AG09309 (cell line): ENCODE measurements at places on chromosomes 2 and 18.
A peak's percentile ranks its signal among the peaks of the same experiment; 100 is the strongest.

DNA sequence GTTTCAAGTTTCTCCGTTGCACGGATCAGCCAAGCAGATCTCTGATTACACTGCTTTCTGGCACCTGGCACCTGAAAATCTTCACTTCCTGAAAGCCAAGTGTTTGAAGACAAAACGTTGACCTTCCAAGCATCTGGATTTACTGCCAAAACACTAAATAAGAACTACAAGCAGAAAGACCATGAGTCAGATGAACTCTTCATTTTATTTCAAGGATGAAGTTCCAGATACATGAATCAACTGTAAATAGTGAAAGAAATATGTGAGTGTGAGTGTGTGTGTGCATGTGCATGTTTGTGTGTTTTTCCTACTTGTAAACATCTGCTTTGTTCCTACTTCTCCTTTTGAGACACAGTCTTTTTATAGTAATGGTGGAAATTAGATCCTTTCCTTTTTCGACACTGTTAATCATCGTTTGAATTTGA lies 60.0 kb upstream of the DTNA start:
- DNase-seq = peak; percentile 31

GRCh38 chr2:33011941-33012340 lies 65.2 kb downstream of the LTBP1 start:
- DNase-seq = no peak

- no peak for DNase-seq
These were observed 17.2 kb upstream of the CSRNP3 start for GRCh38 chr2:165452327-165452726.

DNA sequence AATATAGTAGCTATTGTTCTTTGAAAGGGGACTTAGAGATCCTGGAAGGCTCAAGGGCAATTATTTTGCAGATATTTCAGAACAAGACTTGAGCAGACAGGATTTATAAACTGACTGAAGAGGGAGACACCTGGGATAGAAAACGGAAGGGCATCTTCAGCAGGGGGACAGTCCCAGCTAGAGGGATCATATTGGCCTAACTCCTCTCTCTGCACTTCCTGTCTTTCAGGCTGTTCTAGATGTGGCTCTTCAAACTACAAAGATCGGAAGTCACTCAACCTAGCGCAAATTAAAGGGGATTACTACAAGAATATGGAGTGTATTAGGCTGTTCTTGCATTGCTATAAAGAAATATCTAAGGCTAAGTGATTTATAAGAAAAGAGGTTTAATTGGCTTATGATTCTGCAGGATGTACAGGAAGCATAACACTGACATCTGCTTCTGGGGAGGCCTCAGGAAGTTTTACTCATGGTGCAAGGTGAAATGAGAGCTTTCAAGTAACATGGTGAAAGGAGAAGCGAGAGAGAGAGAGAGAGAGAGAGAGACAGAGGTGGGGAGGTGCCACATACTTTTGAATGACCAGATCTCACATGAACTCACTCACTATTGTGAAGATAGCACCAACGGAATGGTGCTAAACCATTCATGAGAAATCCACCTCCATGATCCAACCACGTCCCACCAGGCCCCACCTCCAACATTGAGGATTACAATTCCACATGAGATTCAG lies 5.3 kb upstream of the CTIF start:
- no peak for DNase-seq

- no peak for DNase-seq
These were observed 10.0 kb upstream of the CRYBA2 start for GRCh38 chr2:219003267-219003634.

DNA sequence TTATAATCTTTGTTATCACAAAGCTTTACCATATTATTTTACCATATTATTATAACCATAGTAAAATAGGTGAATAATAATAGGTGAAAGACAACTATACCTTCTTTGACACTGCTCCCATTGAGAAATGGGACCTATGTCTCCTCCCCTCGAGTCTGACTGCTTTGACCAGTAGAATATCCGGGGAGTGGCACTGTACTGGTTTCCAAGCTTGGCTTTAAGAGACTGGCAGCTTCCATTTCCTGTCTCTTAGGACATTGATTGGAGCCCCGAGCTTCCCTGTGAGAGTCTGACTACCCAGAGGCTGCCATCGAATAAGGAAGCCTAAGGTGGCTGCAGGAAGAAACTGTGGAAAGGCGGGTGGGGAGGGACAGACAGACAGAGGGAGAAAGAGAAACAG lies 40.1 kb upstream of the PLEKHM3 start:
- no peak for DNase-seq

DNA sequence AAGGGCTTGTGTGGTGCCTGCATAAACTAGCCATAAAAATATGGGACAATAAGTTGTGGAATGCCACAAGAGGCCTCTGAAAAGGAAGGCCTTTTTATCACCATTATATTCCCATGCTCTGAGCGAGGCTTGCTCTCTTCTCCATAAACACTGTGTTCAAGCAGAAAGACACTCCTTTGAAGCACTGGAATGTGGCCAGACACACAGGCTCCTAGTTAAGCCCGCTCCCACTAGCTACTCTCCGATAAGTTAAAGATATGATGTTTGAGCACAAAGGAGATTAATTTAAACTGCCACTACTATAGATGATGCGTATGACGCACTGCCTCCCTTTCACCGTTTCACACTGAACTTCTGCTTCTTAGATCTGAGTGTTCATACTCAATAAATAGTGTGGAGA lies 188.7 kb upstream of the TWIST2 start:
- no peak for DNase-seq

- peak; percentile 31 for DNase-seq
These were observed 217.9 kb upstream of the PID1 start for GRCh38 chr2:229489016-229489415.

- peak; percentile 20 for DNase-seq
These were observed 93.7 kb downstream of the DYNAP start for GRCh38 chr18:54684784-54685183.

DNA sequence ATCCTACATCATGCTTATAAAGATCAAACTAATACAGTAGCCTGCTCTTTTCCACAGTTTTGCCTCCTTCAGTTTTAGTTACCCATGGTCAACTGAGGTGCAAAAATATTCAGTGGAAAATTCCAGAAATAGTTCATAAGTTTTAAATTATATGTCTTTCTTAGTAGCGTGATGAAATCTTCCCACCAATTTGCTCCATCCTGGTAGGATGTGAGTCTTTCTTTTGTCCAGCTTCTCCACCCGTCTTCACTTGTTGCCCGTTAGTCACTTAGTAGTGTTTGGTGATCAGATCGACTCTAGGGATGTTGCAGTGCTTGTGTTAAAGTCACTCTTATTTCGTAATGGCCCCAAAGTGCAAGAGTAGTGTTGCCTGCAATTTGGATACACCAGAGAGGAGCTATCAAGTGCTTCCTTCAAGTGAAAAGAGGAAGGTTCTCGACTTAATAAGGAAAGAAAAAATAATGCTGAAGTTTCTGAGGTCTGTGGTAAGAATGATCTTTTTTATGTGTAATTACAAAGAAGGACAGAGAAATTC lies 57.0 kb downstream of the CEP192 start:
- DNase-seq = peak; percentile 25

DNA sequence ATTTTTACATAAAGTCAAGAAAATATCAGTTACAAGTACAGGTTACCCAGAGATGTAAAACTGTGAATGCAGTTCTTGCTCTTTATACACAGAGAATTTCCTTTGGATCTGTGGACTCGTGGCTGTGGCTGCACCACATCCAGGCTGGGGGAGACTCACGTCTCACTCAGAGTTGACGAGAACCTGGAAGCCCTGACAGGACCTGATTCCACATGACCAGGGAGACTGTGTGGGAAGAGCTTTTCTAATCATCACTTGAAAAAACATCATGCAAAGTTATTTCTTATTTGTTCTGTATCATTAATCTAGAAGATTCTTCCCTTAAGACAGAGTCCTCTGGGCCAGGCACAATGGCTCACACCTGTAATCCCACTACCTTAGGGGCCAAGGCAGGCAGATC lies 1159.0 kb downstream of the RPIA start:
- DNase-seq = no peak

DNA sequence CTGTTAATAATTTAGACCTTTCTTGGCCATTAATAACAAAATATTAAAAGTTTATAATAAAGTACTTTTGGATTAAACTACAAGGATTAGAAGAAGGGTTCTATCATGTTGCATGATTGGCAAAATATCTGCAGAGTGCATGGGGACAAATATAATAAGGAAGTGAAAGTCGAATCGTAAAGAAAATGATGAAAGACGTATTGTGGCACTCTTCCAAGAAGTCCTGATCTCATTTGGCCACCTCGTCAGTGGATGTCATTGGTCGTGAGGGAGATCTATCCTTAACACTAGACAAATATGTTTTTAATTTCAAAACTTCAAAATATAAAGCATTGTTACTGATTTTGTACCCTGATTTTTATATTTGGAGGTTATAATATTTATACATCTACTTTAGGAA lies 197.7 kb upstream of the STON1 start:
- DNase-seq = no peak

DNA sequence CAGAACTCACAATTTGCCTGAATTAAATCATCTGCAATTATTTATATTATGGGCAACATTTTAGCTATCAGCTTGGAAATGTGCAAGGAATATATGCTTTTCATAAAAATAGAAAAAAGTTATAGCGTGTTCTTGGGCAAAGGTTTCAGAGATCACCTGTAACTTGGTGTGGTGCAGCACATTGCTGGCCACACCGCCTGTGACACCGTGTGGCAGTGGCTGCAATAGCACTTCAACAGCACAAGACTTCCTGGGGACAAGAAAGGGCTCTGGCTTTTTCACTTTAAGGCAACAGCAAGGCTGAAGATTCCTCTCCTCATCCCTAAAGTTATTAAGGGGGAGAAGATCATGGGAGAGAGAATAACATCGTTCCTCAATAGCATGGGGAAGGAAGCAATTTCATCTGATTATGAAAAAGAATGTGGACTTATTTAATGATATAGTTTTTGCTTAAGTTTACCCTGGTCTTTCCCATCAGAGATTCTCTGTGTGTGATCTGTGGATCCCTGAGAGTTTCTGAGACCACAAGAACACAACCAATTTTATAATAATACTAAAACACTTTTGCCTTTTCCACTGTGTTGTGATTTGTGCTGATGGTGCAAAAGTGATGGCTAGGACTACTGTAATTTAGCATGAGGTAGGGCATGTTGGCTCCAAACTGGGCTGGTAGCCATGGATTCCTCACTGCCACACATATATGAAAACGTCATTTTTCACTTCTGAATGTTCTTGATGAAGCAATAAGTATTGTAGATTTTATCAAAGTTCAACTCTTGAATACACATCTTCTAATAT lies 15.0 kb upstream of the SERPINB3 start:
- DNase-seq = no peak

DNA sequence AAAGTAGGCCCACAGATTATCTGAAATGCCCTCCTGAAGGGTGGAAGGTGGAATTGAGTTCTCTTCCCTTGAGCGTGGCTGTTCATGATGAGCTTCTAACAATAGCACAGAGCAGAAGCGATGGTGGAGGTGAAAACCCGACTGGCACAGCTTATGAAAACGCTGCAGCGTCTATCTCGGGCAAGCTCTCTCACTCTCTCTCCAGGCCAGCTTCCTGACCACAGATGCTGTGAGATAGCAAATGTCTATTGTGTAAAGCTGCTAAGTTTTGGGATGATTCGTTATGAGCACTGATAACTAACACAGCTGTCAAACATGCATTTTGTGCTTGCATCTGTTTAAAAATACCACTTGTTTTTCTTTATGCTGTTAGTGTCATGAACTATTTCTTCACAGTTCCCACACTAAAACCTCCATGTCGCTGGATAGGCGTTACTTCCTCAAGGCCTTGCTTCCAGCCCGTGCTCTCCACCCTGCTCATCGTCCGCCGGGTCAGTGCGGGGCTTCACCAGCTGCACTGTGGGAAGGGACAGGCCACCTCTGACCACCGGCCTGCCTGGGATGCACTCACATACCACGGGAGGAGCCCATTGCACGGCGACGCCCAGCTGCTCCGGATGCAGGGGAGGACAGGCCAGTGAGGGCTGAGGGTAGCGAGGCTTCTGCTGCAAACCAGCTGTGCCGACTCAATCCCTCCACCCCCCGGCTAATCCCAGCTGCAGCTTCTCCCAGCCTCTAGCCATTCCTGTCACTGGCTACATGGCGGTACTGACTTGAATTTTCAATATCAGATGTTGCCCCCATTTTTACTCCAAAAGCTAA lies 60.0 kb upstream of the OTOS start:
- DNase-seq = no peak

DNA sequence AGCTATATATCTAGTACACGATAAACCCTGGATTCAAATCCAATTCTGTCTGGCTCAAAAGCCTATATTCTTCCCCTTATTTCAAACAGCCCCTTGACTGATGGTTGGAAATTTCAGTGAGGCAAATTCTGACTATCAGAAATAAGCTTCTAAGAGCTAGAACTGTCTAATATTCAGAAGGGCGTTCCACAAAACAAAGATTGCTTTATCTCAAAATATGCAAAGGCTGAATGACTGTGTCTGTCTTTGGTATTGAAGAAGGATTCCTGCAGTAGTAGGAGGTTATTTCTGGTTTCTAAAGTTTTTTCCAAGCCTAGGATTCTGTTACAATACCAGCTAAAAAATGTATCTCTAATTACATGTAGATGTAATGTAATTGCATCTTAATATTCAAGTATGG lies 31.1 kb downstream of the DRC1 start:
- DNase-seq = no peak

GRCh38 chr2:146908776-146909175 lies 936.1 kb upstream of the ACVR2A start:
- no peak for DNase-seq

DNA sequence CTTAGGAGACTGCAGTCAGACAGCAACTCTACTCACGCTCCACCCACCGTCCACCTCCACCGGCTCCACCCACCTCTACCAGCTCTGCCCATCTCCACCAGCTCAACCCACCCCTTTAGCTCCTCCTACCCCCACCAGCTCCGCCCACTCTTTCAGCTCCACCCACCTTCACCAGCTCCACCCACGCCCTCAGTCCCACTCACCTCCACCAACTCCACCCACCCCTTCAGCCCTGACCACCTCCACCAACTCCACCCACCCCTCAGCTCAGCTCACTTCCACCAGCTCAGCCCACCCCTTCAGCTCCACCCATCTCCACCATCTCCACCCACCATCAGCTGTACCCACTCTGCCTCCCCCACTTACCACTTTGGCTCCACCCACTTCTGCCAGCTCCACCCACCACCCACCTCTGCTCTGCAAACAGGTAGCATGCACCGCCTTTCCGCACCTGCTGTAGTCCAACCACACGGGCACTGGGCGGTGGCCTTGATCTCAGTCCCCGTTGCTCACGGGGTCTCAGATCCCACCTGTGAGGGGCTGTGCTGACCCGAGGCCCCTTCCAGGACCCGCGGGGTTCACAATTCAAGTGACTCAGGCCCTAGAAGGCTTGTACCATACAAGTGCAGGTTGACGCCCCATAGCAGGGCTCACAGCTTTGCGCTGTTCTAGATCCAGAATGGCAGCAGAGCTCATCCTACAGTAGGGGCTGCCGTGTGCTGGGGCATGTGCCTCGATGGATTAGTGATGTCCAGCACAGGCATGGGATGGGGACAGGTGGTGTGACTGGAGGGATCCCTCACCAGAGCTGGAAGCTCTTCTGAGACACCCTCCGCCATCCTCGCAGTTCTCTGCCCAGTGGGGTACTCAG lies 77.2 kb upstream of the OTOS start:
- no peak for DNase-seq
